ENCODE measurements at places on chromosomes 6 and 20.

- no peak for DNase-seq
Measured at GRCh38 chr6:156045401-156046267, 590.0 kb upstream of the NOX3 start.

DNA sequence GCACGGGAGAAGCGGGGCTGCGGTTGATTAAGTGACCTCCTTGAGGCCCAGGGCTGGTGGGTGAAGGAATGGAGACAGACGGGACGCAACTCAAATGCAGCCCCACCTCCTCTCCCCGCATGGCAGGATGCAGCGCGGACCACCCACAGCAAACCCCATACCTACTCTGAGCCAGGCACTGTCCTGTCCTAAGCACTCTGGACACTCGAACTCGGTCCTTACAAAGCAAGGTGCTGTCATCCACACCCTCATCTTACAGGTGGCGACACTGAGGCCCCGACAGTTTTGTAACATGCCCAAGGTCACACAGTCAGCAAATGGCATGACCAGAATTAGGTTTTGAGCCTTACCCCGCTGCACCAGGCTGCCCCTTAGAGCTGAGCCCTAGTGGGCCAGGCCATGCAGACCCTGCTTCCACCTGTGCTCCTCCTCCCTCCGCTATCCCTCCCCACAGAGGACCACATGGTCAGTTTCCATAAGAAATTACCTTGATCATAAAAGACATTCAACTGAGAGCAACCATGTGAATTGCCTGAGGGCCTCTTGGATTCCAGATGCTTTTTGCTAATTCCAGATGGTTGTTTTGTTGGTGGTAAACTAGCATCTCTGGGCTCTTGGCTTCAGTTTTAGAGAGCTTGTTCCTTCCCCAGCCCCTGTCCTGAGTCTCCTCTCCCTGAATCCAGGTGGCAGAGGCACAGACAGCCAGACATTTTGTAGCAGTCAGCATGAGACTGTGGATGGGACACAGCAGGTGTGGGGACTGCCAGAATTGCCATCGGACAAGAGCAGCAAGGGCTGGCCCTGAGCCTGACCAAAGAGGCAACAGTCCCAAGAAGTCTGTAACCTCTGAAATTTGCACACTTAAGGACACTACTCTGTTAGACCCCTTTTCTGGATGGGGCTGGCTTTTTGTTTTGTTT lies 171.9 kb upstream of the PMEPA1 start:
- DNase-seq: peak; percentile 54

GRCh38 chr6:142260748-142261147 lies 41.1 kb upstream of the ADGRG6 start:
- DNase-seq: no peak

GRCh38 chr6:54493138-54493537 lies 184.9 kb downstream of the TINAG start:
- no peak for DNase-seq

- peak; percentile 39 for DNase-seq
Measured at GRCh38 chr20:63520934-63521601, 503 bp downstream of the PPDPF start.

DNA sequence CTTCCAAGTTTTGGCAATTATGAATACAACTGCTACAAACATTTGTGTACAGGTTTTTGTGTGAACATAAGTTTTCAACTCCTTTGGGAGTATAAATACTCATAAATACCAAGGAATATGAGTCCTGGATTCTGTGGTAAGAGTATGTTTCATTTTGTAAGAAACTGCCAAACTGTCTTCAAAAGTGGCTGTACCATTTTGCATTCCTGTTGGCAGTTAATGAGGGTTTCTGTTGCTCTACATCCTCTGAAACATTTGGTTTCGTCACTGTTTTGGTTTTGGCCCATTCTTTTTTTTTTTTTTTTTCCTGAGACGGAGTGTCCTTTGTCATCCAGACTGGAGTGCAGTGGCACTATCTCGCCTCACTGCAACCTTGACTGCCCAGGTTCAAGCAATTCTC lies 8.5 kb downstream of the AP5S1 start:
- no peak for DNase-seq

- DNase-seq: no peak
Measured at GRCh38 chr6:150616586-150616985, 16.9 kb downstream of the PLEKHG1 start.

DNA sequence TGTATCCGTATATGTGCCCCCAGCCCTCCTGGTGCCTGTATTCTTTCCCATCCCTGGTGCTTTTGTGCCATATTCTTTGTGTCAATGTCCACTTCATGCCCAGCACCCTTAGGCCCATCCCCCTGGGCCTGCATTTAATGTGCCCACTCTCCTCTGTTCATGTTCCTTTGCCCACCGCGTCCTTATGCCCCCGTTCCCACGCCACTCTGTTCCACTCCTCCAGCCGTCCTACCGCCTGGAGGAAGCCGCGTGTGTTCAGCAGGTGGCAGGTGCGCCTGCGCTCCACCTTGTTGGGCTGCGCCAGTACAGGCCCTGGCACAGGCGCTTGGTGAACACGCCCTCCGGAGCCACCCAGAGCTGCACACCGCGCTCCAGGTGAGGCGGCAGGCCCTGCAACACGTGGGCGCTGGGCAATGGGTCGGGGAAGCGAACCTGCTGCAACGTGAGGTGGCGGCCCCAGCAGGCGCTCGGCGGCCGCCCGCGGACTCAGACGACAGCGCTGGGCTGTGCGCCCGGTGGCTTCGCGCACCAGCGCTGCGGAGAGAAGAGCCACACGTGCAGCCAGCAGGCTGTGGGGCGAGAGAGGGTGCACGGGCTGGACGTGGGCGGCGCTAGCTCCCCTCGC lies 4.0 kb upstream of the FOXS1 start:
- DNase-seq: no peak

DNA sequence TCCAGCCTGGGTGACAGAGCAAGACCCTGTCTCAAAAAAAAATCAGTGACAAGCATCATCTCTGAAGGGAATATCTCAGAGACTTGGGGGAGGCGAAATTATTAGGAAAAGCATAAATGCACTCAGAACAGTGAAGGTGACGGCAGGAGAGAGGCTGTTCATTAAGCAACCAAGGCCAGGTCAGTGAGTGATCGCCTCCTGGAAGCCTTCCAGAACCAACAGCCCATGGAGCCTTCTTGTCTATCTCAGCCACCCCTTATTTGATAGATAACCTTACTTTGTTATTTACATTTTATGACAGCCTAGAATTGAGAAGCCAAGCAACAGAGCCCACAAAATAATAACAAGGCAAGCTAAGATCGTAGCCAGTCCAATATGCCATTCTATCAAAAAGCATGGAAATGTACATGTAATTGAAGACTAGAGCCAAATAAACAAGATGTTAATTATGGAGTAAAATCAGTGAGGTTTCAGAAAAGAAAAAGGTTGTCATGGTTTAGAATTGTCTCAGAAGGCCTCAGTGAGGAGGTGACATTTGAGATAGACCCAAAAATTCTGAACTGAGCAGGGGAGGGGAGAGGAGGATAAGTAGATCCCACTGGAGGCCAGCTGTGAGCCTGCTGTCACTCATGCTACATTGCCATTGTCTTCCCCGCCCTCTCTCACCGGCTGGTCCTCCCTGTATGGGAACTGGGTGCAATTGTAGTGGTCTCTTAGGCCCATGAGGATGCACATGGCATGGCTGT lies 17.8 kb downstream of the BNIP5 start:
- no peak for DNase-seq

- DNase-seq: no peak
Measured at GRCh38 chr20:38658879-38659596, 57.4 kb downstream of the ARHGAP40 start.

GRCh38 chr6:36123270-36124139 lies 6.8 kb upstream of the MAPK13 start:
- DNase-seq: peak; percentile 22

GRCh38 chr6:31272436-31272835 lies 544 bp upstream of the HLA-C start:
- DNase-seq: no peak
